ENCODE measurements at places on chromosomes 12 and 14.

GRCh38 chr12:48788854-48789775 is at the start of gene ADCY6:
ADCY6 (minus strand) TSS chr12:48789089; CDS start chr12:48783434, 5,655 bp downstream.
- peak; percentile 75 for DNase-seq

GRCh38 chr14:29810064-29810463 is 117.6 kb downstream of the PRKD1 start:
- no peak for DNase-seq

- no peak for DNase-seq
These were observed 204.5 kb downstream of the SPTSSA start for GRCh38 chr14:34257505-34257904.

- peak; percentile 54 for DNase-seq
These were observed 30.4 kb downstream of the DLGAP5 start for GRCh38 chr14:55160989-55161388.

GRCh38 chr12:113365639-113366395 is 7.4 kb downstream of the PLBD2 start:
- DNase-seq = no peak

DNA sequence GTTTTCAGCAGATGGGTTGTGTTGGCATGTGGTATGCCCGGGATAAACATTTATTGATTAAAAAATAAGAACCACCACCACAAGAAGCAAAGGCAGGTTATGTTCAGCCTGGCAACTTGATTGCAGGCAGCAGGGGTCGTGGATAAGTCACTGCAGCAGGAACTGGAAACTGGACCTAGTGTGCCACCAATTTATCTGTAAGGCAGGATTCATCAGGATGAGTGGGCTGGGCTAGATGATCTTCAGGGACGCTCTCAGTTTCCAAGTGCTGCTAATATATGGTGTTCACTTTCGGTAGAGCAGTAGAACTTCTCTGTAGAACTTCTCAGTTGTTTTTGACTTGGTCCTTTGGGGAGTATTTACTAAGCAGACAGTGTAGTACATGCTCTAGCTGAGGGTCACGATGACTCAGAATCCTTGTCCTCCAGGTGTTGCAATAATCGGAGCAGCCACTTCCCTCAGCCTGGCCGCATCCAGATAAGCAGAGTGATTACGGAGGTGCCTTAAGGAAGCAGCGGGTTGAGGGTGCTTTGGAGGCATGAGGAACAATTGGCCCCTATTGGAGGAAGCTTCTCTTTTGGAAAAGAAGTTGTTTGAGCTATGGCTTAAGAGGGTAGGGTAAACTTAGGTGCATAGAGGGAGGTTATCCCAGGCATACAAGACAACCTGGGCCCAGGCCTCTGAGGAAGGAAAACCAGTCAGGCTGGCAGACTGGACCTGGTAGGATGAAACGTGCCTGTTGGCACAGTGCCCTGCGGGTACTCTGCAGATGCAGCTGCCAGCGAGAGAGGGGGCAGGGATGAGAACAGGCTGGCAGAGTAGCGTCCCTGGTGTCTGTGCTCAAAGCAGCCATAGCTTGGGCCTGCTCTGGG is 104.0 kb downstream of the GPR135 start:
- peak; percentile 97 for DNase-seq

DNA sequence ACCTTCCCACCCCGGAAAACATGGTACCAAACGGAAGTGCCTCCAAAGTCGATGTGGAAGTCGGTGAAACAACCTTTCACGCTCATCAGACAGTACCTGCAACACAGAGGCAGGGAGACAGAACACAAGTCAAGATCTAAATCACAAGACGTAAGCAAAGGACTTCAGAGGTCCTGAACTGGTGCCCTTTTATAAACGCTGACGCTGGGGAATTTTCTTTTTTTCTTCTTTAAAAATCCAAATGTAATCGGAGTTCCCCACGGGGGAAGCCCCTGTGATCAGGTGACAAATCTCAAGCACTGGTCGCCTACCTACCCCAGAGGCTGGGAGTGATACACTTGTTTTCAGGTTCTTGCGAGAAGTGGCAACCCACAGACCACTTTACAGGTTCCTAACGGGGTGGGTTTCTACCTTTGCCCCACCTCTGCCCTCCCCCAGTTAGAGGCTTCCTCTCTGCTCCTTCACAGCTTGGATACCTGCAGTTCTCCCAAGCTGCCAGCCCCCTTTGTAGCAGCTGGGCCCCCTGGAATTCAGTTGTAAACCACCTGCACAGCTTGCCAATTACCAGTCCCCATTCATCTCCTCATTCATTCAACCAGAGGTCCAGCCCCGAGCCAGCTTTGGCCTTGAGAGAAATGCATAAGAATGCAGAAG is 46.2 kb downstream of the KDM2B start:
- DNase-seq = no peak

DNA sequence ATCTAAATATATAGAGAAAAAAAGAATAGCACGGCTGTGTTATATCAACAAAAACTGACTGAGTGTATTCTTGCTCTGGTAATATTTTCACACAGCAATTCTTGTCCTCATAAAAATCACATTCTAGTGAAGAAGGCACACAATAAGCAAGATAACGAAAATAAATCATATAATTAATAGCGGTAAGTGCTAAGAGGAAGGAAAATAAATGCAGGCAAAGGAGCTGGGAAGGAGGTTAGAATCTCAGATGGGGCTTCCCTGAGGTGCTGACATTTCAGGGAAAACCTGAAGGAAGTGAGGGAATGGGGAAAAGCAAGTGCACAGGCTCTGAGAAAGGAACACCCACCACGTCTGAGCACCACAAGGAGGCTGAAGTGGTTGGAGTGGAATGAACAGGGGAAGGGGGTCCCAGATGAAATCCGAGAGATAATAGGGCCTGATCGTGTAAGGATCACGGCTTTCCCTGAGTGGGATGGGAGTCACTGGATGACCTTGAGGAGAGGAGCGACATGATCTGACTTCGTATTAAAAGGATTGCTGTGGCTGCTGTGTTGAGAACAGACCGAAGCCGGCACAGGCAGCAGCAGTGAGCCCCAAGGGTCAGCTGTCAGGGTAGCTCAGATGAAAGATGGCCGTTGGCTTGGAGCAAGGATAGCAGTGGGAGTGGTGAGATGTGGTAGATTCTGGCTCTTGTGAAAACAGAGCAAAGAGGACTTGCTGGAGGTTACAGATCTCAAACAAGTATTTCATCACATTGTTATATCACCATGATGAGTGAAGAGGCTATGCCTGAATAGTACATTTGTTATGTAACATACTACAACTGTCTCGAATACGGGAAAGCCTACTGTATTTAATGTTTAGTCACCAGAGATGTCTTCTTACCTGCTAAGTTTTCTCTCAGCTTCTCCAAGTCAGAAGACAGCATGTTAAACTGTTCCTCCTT is 67.1 kb upstream of the VPS33A start:
- peak; percentile 98 for DNase-seq

DNA sequence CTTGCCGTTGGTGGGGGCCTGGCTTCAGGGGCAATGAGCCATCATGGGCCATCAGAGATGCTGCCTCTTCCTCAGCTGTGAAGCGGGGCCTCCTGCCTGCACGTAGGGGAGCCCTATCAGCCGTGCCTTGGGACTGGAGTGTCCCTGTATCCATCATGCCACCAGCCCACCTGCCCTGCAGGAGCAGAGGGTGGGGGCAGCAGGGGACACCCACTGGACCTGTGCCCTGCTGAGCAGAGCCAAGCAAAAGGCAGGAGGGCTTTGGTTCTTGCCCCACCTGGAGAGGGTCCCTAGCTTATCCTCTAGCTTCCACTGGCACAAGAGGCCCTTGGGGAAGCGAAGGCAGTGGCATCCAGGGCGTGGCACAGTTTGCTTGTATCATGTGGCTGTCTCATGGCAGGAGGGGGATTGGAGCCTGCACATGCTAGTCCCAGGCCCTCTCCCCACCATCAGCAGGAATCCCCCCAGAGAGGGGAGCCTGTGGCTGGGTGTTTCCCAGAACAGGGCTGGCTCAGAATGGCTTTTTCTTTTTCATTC is 10.1 kb downstream of the ADSS1 start:
- DNase-seq = no peak

GRCh38 chr14:58275527-58276190 is 22.7 kb upstream of the ARID4A start:
- no peak for DNase-seq

- DNase-seq = peak; percentile 69
These were observed 1.6 kb downstream of the GSG1 start for GRCh38 chr12:13101821-13102375.

GRCh38 chr12:92743026-92743425 is 40.2 kb downstream of the PLEKHG7 start:
- DNase-seq = no peak

DNA sequence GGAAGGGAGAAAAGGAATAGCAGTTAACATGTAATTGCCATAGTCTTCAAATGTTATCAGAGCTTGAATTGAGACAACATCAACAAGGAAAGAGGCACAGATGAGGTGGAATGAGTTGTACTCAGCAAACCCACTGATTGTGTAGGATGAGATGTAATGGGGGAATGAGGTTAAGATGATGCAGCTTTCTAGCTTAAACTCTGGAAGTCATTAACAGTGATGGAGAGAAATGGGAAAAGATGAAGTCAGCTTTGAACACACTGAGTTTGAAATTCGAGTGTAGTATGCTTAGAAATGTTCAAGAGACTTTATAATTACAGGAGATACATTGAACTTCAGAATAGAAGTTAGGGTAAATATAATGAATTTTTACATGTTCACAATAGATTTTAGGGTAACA is 106.9 kb downstream of the PRKD1 start:
- no peak for DNase-seq

DNA sequence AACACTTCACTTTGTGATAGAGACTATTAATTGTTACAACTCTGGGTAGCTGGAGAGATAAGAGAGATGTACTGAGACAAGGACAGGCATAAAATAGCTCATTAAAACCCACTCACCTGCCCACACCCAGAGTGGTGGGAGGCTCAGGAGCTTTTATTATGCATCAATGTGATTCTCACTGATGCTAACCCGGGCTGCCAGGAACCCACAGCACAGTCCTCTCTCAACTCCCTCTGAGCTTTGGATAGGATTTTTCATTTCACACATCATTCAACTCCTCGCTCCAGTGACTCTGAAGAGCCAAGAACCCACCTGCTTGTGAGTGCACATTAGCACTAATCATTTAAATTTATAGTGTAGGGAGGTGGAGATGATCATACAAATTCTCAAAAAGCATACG is 827.9 kb downstream of the FLRT2 start:
- DNase-seq = no peak

DNA sequence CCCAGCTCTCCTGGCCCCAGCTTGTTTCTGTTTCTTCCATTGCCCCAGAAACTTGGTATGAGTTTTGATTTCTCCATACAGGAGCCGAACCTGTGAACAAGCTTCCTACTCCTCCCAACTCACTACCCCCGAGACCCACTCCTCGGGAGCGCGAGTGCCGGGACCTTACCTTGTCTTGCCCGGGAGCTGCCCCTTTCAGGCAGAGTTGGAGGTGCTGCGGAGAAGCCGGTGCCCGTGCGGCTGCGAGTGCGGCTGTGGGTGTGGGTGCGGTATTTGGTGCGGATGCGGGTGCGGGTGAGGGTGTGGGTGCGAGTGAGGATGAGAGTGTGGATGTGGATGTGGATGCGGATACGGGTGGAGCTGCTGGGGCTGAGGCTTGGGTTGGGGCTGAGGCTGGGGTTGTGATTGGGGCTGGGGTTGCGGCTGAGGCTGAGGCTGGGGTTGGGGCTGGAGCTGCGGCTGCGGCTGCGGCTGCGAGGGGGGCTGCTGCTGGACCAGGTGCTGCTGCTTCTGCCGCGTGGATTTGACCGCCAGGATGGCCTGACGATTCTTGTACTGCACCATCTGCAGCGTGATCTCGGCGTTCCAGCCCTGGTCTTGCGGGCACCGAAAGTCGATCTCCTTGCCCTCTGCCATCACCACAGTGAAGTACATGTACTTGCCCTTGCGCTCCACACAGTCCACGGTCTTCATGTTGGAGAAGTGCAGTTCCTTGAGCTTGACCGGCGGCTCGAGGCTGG is 1.1 kb downstream of the PHLDA1 start:
- peak; percentile 51 for DNase-seq

DNA sequence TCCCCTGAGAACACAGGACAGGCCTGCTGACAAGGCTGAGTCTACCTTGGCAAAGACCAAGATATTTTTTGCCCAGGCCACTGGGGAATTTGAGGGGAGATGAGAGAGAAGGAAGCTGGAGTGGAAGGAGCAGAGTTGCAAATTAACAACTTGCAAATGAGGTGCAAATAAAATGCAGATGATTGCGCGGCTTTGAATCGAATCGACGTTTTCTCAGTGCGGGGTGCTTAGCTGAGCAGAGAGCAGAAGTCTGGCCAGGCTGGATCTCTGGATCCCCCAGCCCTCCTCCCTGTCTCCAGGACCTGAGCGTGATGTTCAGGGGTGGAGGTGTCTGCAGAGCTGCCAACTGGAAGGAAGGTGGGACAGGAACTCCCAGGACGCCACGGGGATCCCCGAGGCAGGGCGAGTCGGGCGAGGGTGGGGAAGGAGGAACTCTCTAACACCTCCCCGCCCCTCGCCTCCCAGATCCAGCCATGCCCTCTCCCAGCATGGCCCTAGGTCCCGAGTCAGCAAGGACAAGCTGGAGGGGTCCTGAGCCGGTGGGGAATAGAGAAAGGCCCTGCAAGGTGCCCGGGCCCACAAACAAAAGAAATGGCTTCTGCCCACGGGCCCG is 527 bp upstream of the CARMIL3 start:
- DNase-seq = no peak

GRCh38 chr12:84174115-84174514 is 738.5 kb downstream of the SLC6A15 start:
- no peak for DNase-seq

DNA sequence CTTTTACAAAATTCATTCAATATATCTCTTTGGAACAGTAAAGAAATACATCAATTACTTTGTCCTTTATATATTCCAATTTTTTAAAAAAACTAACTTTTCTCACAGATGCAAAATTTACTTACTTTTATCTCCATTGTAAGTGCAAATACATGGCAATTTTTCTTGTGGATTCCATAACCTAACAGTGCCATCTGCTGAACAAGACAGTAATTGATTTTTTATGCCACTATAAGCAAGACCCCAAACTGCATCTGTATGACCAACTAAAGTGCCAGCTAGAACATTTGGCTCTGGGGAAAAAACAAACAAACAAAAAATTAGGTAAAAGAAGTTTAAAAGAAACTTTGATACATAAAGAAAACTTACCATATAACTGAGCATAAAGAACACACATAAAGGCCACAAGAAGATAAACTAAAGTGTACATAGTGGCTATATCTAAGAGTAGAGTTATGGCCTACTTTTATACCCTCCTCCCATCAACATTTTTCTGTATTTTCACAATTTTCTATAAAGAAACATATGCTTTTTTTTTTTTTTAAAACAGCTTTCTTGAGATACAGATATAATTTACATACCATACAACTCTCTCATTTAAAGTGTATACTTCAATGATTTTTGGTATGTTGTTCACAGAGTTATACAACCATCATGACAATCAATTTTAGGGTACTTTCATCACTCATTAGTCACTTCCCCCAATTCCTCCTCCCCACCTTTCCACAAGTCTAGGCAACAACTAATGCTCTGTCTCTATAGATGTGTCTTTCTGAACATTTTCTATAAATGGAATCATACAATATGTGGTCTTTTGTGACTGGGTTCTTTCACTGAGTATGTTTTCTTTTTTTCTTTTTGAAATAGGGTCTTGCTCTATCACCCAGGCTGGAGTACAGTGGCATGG is 32.6 kb downstream of the COCH start:
- DNase-seq = peak; percentile 27

- DNase-seq = no peak
These were observed 325.8 kb upstream of the DIO3 start for GRCh38 chr14:101235335-101236103.

All from amniotic epithelial cell (primary cell).